ENCODE measurements at places on chromosomes 2 and 18.

DNA sequence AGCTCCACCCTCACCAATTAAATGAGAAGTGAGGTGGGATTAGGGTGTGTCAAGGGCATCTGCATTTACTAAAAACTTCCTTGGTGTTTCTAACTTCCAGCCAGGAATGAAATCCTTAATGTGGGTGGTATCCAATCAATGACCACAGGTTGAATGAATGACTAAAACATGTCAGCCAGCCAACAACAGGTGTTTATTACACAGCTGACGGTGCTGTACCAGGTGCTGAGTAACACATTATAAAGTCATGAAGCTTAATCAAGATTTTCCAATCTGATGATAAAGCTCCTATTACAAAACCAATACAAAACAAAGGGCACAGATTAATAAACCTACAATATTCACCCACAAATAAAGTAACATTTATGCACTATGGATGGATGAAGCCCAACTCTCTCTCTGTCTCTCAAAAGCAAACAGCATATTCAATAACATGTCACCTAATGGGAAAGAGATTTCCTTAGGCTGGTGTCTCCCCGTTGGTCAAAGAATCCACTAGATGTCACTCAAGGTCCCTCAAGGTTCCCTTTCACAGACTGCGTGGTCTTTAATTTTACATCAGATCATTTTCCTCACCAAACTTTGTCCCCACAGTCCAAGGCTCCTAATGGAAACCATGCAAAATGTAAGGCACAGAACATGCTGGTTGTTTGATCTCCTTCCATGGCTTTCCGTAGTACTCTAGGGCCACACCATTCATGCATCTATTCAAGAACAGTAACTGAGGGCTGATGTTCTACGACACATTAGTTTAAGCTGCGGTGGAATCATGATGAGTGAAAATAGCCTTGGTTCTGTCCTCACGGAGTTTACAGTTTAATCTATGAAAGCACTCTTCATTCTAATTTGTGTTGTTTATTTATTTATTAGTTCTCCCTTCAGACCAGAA lies 6.4 kb upstream of the PTPN4 start:
- DNase-seq: no peak

- no peak for DNase-seq
Observed at GRCh38 chr2:128604045-128604444, 285.4 kb upstream of the HS6ST1 start.

- no peak for DNase-seq
Observed at GRCh38 chr18:8332286-8332685, 277.0 kb upstream of the RAB12 start.

DNA sequence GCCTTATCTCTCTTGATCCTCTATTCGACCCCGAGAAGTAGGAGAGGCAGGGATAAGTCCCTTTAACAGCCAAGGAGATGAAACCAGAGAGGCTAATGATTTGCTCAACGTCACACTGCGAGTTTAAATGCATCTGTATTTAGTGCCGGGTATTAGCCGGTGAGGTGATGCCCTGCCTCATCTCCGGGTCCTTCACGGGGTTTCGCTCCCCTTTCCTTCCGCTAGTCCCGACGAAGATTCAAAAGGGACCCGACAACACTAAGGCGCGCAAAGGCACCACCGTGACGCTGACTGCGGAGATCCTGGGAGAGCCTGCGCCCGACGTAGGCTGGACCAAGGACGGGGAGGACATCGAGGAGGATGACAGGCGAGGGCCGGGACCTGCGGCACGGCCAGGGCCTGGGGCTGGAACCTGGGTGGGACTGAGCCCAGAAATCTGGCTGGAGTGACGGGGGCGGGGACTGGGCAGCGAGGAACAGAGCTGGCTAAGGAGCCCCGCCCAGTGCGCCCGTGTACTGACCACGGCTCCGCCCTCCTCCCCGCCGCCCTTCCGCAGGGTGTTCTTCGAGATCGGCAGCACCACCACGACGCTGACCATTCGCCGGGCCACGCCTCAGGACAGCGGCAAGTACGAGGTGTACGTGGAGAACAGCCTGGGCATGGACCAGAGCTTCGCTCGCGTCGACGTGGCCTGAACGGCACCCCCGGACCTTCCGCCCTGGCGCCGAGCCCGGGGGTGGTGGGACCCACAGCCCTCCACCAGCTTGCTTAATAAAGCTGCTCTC lies 1.0 kb upstream of the GMPPA start:
- DNase-seq: peak; percentile 48

GRCh38 chr2:233832869-233833311 lies 21.4 kb downstream of the HJURP start:
- DNase-seq: no peak

DNA sequence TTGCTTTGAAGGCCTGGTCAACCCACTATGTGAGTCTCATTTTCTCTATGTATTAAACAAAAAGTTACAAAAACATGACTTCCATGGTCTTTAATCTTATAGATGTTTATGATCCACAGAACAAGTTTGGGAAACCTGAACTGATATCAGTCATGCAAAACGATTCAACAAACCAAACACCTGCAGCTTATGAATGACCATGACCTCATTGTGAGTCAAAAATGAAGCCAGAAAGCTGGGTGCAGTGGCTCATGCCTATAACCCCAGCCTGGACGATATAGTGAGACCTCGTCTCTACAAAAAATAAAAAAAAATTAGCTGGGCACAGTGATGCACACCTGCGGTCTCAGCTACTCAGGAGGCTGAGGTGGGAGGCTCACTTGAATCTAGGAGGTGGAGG lies 270.4 kb upstream of the CCDC68 start:
- no peak for DNase-seq

GRCh38 chr2:224211791-224212190 lies 172.7 kb upstream of the SERPINE2 start:
- no peak for DNase-seq

- DNase-seq: no peak
Observed at GRCh38 chr18:11752116-11752911, 63.2 kb downstream of the GNAL start.

DNA sequence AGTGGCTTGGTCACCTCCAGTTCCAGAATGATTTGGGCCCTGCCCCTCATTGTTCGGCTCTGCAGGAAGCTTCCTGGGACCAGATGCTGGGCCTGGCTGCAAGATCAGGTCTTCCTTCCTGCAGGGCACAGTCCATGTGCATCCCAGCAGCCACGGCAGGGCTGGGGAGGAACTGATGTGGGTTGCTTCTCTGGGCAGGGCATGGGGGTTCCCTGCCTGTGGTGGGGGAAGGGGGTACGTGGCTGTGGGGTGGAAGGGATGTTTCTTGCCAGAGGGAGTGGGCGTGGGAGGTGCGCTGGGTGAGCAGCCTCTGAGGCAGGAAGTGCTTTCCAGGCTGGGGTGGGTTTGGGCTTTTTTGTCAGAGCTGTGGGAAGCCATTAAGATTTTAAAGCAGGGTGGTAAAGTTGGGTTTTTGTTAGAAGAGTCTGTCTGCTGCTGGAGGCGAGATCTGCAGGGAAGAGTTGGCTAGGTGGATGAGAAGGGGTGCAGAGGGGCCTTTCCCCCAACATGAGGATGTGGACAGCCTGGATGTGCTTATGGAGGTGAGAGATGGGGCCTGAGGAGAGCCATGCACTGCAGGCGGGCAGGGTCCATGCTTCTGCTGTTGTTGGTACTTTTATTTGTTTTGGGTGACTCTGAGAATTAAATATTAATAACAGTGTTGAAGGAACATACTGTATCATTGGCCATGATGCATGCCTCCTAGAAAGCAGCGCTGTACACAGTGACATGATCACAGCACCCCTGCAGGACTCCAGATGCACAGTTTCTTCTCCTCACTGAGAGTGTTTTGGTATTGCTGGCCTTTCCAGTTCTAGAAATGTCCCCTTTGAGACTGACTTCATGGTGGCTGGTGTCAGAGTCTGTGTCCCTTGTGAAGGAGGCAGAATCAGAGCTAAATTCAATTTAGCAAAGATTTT lies 45.3 kb downstream of the DGKD start:
- peak; percentile 62 for DNase-seq

- DNase-seq: no peak
Observed at GRCh38 chr18:74806700-74807416, 209.2 kb downstream of the ZNF407 start.

- no peak for DNase-seq
Observed at GRCh38 chr18:23718243-23718720, 29.0 kb downstream of the LAMA3 start.

- DNase-seq: no peak
Observed at GRCh38 chr2:30362468-30363081, 84.5 kb upstream of the LCLAT1 start.

GRCh38 chr2:26623541-26624495 lies 17.3 kb downstream of the CIB4 start:
- DNase-seq: no peak

- no peak for DNase-seq
Observed at GRCh38 chr2:241316825-241317224, 1.1 kb downstream of the SEPTIN2 start.

DNA sequence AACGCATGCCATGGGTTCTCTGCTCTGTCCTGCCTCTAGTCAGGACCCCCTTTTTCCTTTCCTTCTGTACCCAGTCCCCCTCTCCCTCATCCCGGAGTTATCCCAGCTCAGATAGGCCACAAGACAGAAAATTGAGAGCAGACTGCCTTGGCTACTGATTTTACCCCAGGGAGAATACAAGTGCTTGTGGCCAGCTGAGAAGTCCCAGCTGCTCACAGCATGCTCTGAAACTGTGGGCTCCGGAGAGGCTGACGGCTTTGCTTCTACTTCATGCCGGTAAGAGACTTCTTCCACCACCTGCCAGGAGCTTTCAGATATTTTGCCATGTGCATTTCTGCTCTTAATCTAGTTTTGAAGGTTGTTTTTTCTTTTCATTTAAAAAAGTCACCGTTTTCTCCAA lies 20.0 kb upstream of the SIX2 start:
- DNase-seq: no peak

GRCh38 chr18:26091047-26091630 lies 726 bp upstream of the SS18 start:
- DNase-seq: no peak

DNA sequence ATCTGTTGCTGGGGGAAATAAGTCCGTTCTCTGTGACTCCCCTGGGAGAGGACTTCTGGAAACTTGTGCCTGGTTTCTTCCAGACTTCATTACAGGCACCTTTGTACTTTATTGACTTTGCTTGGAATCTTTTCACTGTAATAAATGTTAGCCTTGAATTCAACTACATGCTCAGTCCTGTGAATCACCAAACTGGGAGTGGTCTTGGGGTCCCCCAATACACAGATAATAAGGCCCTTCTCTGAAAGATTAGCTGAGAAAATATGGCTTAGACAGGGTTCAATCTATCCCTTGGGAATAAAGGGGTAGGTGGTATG lies 48.7 kb upstream of the KIDINS220 start:
- DNase-seq: no peak

- DNase-seq: no peak
Observed at GRCh38 chr2:24828238-24828996, 35.2 kb downstream of the CENPO start.

GRCh38 chr2:218805627-218806026 lies 23.7 kb downstream of the CYP27A1 start:
- no peak for DNase-seq

- DNase-seq: no peak
Observed at GRCh38 chr2:145503511-145503910, 983.6 kb upstream of the ZEB2 start.

- no peak for DNase-seq
Observed at GRCh38 chr2:88933980-88934379, 242.5 kb downstream of the RPIA start.

GRCh38 chr18:74841248-74841647 lies 243.6 kb downstream of the ZNF407 start:
- DNase-seq: no peak

DNA sequence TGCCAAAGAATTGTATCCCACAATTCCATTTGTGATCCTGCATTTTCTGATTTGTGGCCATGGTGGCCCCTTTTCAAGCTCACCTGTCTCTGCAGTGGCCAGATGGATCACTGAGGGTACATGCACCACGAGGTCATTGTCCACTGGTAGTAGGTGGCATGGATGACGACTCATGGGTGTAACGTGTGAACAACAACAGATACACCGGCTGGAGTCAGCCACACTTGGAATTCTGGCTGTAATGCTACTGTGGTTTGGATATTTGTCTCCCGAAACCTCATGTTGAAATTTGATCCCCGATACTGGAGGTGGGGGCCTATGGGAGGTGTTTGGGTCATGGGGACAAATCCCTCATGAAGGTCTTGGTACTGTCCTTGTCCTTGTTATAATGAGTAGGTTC lies 102.2 kb upstream of the TAF1B start:
- DNase-seq: no peak

GRCh38 chr18:38421021-38421420 lies 855.4 kb upstream of the CELF4 start:
- DNase-seq: no peak

DNA sequence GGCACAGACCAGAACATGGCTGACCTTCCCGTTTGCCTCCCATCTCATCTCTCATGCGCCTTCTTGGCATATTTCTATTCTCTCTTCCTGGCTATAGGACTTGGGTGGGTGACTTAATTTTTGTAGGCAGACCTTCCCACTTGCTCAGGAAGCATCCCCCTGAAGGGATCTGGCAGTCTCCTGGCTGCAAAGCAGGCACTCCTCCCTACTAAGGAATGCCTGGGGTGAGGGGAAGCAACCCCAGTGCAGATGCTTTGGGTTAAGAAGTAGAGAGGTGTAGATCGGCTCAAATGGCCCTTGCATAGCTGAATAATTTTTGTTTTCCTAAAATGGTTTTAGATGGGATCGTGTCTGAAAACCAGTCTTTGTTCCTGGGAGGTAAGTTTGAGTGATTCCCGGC lies 17.6 kb downstream of the MCFD2 start:
- DNase-seq: no peak

DNA sequence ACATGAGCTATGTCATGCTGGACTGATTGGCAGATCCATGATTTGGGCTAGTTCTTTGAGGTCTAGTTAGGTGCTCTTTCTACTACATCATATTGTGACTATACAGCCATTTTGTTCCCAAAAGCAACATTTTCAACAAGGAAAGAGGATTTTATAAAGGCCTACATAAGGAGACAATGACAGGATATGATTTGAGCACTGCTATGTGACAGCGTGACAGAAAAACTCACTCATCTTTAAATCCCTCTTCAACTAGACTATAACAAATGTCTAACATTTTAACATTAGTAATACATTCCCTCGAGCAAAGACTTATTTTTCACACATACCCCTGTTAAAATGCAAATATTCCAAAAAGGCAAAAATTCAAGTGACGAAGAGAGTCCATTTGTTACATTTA lies 209.6 kb upstream of the CHST9 start:
- DNase-seq: no peak

- DNase-seq: no peak
Observed at GRCh38 chr18:11541179-11541578, 68.2 kb upstream of the SLC35G4 start.

- DNase-seq: no peak
Observed at GRCh38 chr18:33673689-33674088, 95.7 kb downstream of the ASXL3 start.

- no peak for DNase-seq
Observed at GRCh38 chr18:73750052-73750451, 397.6 kb downstream of the FBXO15 start.
